Left lobe of liver (tissue), 2 donors: ENCODE measurements at places on chromosomes 1 and 21.

DNA sequence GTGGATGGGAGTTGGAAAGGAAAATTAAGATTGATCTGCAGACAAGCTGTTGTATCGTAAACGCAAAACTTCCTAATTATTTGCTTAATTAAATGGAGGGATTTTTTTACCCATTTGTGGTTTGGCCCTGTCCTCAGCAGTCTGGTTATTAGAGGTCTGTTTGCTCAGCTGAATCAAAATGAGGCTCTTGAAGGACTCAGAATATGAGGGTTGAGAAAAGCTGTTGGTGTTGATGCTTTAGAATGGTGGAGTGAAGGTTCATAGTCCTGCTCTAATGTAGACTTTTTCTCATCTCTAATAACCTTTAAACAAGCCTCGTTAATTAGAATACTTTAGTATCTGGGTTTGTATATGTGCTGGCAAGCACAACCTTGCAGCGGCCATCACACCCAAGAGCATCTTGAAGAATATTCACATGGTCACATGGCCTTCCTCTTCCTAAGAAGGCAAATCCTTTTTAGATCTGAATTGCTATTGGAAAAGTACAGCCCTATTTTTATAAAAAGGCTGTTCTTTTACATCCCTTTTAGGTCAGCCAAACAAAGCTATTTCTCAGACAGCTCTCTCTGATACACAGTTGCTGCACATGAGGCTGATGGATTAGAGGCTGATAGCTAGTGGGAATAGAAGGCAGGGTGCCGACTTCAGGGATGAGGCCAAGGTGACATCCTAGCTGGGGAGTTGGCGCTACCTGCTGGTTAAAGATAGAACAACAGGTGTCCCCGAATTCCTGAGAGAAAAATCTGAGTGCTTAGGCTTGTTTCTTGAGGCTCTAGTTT, 53.8 kb downstream of the MACF1 start:
- DNase-seq: peak; percentile 65

- DNase-seq: no peak
Measured at GRCh38 chr1:43901196-43901961, 32.2 kb upstream of the ARTN start.

DNA sequence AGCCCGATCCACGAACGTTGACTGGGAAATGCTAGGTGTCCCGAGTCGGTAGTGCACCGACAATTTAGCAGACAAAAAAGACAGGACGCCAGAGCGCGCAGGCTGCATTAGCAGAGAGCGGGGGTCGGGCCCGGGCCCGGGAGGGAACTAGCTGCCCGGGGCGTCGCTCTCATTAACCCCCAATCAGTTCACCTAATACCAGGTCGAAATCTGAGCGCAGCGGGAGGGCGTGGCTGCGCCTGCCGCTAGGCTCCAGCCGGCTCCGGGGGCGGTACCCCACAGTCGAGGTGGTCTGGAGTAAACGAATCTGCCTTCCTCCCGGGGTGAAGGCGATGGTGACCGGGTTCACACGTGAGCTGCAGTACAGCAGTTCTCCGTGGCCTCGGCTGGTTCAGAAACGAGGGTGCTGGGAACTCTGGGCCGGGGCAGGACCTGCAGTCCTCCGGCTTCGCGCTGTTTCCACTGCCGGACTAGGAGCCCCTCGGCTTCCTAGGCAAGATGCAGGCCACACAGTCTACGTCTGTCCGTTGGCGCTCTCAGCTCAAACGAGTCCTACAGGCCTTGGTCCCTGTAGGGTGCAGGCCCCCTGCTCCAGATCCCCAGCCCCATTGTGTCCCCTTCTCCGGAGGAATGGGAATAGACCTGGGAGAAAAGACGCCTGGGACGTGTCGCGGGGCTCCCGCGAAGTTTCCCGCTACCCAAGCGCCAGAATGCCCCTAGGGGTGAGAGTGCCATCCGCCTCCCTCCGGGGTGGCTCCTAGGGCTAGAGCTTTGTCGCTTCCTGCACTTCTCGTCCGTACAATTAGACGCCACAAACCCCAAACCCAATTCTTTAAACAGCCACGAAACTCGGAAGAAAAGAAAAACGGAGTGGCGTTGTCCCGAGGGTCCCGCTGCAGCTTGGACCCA, 2.0 kb downstream of the GFI1 start:
- DNase-seq: no peak

DNA sequence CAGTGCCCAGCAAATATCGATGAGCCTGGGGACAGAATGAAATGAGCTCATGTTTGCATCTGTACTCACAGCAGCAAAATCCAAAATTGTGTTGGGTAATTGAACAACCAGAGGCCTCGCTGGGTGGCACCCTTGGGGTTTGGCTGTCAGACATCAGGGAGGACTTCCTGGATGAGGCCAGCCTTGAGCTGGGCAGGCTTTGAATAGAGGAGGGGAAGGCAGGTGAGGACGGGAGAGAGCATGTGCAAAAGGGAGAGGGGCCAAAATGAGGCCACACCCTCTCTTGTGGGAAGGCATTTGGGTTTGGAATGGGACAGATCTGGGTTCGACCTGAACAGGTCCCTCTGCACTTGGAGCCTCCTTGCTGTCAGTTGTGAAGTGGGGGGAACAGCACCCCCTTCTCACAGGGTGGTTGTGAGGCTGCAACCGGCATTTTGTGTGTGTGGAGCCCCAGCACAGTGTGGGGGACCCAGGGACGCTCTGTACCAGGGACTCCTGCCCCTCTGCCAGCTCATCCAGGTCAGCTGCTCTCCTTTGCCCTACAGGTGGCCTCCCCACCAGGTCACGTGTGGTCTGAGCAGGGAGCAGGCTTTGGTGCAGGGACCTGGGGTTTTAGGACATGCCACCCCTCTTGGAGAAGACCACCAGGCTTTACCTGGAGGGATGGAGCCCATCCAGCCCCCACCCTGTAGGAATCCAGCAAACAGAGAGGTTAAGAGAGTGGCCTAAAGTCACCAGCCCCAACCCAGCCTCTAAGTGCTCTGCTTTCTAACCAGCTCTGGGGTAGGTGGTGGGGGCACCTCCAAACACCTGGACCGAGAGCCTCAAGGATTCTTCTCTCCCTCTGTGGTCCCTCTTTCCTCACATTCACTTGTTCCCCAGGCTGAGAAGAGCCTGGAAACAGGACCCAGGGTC, 521.8 kb downstream of the PTPRU start:
- no peak for DNase-seq

- no peak for DNase-seq
Measured at GRCh38 chr1:239811211-239811885, 280.3 kb upstream of the FMN2 start.

GRCh38 chr1:84941843-84942242, 48.8 kb upstream of the LPAR3 start:
- no peak for DNase-seq

GRCh38 chr1:21652937-21653743, 16.0 kb downstream of the RAP1GAP start:
- DNase-seq: no peak

DNA sequence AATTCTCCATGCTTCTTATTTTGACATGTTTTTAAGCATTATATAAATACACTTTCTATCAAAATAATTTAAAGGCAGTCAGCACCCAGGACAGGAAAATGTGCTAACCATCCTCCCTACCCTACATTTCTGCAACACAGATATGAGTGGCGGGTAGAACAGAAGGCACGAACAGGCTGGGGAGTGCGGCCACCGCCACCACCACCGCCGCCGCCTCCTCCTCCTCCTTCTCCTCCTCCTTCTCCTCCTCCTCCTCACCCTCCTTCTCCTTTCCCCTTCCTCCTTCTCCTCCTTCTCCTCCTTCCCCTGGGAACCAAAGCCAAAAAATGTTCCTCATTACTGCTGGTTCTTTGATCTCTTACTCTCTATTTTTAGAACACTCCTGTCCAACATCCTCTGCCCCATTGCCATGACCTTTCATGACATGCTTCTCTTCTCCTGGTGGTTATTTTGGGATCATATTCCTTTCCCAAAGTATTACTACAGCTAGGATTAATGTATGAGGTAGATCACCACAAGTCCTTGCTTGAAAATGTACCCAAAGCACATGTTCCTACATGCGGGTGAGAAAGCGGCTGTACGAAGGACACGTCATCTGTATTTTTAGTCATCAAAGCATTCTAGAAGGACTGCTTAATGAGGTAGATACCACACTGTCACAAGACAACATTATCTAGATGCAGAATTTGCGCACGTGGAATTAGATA, 24.5 kb upstream of the CCN1 start:
- DNase-seq: no peak

DNA sequence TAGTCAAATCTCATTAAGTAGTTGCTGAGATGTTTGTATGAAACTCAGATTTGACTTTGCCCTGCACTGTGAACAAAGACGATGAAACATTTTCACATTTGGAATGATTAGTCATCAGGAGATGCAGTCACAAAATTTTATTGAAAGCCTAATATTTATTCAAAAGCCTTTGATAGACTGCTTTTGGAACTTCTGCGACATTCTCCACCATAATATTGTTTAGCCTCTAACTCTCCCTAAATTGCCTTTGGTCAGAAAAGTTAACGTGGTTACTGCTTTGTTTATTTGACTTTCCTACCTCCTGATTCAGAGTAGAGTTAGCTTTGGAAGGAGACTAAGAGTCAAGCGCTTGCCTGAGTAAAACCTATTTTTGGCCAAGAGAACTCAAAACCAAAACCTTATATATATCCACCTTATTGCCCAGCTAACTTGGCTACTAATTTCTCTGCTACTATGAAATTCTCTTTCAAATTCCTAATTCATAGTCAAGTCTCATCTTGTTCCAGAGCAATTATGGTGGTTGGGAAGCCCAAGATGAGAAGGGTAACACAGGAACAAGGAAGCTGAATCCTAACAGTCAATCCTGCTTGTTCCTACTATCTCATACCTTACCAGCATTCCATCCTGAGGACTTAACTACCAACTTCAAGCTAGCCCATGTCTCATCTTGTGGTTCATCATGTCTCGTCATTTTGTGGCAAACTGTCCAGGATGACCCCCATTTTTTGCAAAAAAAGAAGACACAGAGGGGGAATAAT, 429.6 kb downstream of the USP25 start:
- no peak for DNase-seq

- no peak for DNase-seq
Measured at GRCh38 chr1:61442544-61442943, 282.4 kb downstream of the TM2D1 start.

DNA sequence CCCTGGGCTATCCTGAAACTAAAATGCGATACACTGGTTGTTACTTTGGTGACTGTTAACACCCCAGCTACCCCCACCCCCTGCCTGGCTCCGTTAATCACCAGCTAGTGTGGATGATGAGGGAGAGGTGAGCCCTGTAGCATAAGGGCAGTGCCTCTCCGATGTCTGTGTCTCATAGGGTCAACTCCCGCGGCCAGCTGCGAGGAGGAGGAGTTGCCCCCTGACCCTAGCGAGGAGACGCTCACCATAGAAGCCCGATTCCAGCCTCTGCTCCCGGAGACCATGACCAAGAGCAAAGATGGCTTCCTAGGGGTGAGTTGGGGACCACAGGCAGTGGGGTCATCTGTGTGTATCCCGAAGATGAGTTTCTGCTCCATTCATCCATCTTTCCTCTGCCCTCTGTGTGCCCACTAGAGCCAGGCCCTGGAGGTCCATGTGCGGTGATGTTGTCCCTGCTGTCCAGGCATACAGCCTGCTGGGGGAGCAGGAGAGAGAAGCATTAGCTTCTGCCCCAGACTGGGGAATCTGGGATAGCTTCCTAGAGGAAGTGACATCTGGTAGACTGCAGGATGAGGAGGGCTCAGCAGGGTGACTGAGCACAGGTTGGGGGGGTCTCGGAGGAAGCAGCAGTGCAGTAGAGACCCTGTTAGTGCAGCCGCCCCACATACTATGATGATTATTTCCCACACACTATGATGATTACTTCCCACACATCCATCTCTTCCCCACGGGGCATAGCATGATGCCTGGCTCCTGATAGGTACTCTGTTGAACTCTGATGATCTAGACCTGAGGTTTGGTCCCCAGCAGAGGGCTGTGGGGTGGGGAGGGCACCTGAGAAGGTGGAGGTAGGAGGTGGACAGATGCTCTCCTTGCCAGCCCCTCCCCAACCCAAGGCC, 5.2 kb downstream of the SELENON start:
- no peak for DNase-seq

DNA sequence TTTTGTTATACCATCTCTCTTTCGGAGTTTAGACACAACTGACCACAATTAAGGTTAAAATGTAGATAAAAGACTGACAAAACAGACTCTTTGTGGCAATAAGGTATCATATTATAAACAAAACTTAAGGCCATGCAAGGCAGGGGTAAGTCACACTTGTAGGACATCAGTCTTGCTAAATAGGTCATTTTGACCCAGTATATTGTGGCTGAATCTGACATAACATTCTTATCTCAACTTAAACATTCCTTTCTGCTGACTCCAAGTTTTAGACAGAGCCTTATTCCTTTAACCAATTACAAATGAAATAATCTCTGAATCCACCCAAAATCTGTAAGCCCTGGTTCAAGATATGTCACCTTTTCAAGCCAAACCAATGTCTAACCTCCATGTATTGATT, 733.4 kb upstream of the B3GALT2 start:
- DNase-seq: no peak

- DNase-seq: no peak
Measured at GRCh38 chr1:46749921-46750404, 31.0 kb upstream of the EFCAB14 start.

- DNase-seq: no peak
Measured at GRCh38 chr1:113818578-113818977, 6.3 kb upstream of the RSBN1 start.

- no peak for DNase-seq
Measured at GRCh38 chr1:84402060-84402459, 3.8 kb downstream of the DNASE2B start.

- no peak for DNase-seq
Measured at GRCh38 chr1:70866542-70867264, 180.9 kb downstream of the PTGER3 start.

DNA sequence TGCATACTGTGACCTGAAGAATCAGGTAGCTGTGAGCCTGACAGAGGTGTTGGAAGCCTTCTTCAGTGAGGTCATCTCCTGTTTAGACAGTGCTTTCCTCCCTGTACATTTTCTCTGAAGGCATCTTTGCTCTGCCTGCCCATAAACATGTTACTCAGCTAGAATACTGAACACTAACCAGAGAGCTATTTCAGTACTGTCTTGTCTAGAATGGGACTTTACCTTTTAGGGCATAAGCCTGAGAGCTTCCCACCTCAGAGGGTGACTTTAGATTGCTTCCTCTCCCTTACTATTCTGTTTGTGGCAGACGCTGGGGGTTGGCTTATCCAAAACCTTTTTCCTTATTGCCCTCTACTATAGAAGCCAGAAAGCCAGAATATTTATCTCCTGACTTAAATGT, 23.3 kb upstream of the ZNF326 start:
- no peak for DNase-seq
